ENCODE measurements at places on chromosomes 7 and 10. TPM values are rescaled to one million over a fixed set of nuclear protein-coding genes. Genes with fewer than 3 reads are reported as not detected.

- no peak overlapping the region for H3K4me3 ChIP-seq
- no peak overlapping the region for H3K27ac ChIP-seq
- no peaks in the 10 kb centered on the region for H3K27me3 ChIP-seq
- DNase-seq: no peak
Measured at GRCh38 chr7:78039790-78040776, 241.5 kb downstream of the PHTF2 start.

- no peaks in the 10 kb centered on the region for H3K36me3 ChIP-seq
- DNase-seq: no peak
- no peaks in the 10 kb centered on the region for H3K4me1 ChIP-seq
- H3K4me3 ChIP-seq: no peak overlapping the region
Measured at GRCh38 chr7:57308631-57309408, 141.2 kb upstream of the ZNF716 start.

DNA sequence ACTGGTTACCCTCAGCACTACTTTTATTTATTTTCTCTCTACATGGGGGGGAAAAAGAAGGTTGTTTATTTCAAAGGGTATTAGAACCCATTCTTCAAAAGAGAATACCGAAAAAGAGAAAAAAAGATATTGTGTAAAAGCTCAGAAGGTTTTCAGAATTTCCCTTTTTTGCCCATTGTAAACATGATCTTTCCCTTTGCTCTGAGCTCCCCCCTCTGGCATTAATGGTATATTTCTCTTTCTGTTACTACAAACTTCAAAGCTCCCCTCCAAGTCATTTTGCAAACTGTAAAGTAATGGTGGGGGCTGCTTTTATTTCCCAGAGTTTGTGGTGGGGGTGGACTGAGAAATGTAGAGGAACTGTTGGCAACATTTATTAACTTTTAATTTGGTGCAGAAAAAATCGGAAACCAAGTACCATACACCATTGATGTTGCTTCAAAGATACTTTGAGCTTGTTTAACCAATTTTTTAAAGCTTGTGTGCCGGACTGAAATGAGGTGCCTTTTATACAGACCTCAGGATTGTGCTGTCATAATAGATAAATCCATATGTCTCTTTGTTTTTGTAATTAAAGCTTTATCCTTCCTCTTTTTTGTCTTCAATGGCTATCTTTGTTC, 181.5 kb downstream of the EXOC4 start:
- H3K4me3 ChIP-seq: no peak overlapping the region
- H3K27me3 ChIP-seq: no peaks in the 10 kb centered on the region
- no peaks in the 10 kb centered on the region for H3K4me1 ChIP-seq
- H3K27ac ChIP-seq: no peak overlapping the region
- H3K36me3 ChIP-seq: no peaks in the 10 kb centered on the region

DNA sequence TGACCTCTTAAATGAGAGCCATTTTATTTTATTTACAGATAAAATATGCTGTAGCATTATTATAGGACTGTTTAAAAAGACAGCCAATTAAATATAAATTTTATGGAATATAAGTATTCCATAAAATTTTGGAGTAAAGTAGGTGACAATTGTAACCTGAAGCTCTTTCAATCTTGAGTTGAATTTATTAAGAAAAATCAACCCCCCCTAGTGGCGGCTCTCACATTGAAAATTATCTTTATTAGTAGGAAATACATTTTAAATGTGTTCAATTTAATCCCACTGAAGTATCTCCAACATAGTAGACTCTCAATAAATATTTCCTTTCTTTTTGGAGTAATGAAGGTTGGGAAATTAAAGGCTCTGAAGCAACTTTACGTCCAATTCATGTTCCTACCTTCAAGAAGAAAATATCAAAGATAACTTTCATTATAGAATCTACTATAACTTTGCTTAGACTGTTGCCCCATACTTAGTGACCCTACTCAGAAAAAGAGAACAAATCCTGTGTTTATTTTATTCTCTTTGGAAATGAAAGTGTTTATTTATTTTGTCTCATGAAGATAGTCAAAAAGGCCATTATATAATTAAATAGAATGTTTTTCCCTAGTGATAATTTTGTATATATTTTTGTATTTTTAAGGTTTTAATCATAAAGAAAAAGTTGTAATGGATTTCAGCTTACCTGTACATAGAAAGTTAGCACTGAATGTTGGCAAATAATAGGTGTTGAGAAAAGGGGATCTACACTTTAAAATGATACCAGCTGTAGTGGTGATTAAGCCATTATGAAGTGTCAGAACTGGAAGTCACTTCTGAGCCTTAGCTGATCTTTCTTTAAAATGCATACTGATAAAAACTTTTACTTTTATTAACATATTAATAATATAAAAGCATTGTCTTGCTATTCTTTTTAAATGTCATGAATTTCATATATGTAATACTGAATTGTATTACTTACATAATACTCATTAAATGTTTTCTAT, 3.3 kb downstream of the AHR start:
- DNase-seq: peak; percentile 58
- H3K4me3 ChIP-seq: peak overlapping the region; percentile 76
- no peaks in the 10 kb centered on the region for H3K4me1 ChIP-seq
- H3K27me3 ChIP-seq: no peaks in the 10 kb centered on the region

GRCh38 chr7:101559586-101559985, 69.5 kb downstream of the MYL10 start:
- no peak for DNase-seq
- no peaks in the 10 kb centered on the region for H3K4me1 ChIP-seq
- H3K4me3 ChIP-seq: no peak overlapping the region
- no peak overlapping the region for H3K27ac ChIP-seq
- H3K36me3 ChIP-seq: no peaks in the 10 kb centered on the region

GRCh38 chr10:126062131-126063032, 166.0 kb downstream of the FANK1 start:
- H3K4me1 ChIP-seq: no peaks in the 10 kb centered on the region
- no peaks in the 10 kb centered on the region for H3K36me3 ChIP-seq
- no peak for DNase-seq

DNA sequence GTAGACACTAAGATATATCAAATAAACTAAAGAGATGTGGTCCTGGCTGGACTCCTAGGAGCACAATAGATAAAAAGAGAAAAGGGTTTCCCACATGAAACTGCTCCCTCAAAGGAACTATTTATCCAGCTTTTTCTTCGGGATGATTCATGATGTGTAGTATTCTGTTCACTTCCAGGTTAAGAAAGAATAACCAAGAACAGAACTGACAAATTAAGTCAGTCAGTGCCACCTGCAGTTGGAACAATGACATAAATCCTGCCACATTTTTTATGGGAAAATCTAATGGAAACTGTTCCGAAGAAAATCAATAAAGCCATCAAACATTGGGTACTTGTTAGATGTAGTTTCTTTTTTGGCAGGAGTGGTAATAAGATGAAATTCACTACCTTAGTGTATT, 87.1 kb downstream of the POLR1F start:
- H3K36me3 ChIP-seq: no peaks in the 10 kb centered on the region
- DNase-seq: no peak
- no peak overlapping the region for H3K4me3 ChIP-seq
- H3K4me1 ChIP-seq: no peaks in the 10 kb centered on the region
- no peaks in the 10 kb centered on the region for H3K27me3 ChIP-seq
- H3K27ac ChIP-seq: no peak overlapping the region

DNA sequence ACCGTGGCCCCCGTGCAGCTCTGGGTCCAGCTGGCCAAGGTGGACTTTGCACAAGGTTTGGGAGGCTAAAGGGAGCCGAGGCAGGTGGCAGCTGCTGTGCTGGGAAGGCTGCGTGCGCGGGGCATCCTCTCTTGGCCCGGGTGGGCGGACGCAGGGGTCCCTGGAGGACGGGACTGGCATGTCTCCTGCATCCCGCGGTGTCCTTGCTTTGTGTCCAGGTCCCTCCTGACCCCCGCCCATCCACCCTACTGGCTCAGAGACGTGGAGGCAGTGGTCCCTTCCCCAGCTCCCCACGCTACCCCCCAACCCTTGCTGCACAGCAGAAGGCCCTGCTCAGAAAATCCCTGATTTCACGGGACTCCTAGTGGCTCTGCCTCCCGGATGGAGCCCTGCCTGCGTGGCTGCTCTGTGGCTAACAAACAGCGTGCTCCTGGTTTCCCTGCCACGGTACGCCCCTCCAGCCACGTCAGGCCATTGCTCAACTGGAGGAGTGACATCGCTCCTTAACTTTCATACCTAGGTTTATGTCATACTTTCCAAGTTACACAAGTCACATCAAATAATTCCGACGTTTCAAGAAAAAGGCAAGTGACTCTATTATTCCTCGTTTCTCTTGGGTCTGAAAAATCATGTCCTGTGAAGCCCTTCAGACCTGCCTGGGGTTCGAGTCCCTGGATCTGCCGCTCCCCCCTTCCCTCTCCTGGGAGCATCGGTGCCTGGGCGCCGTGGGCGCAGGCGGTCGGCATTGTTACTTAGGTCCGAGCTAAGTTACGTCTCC, 421.9 kb downstream of the DNAJB6 start:
- no peak for DNase-seq
- H3K4me1 ChIP-seq: no peaks in the 10 kb centered on the region
- H3K36me3 ChIP-seq: no peaks in the 10 kb centered on the region
- no peak overlapping the region for H3K27ac ChIP-seq
- no peak overlapping the region for H3K4me3 ChIP-seq

GRCh38 chr7:130288829-130289228, 4.1 kb upstream of the CPA4 start:
- H3K27me3 ChIP-seq: no peaks in the 10 kb centered on the region
- H3K36me3 ChIP-seq: no peaks in the 10 kb centered on the region
- H3K4me1 ChIP-seq: no peaks in the 10 kb centered on the region

DNA sequence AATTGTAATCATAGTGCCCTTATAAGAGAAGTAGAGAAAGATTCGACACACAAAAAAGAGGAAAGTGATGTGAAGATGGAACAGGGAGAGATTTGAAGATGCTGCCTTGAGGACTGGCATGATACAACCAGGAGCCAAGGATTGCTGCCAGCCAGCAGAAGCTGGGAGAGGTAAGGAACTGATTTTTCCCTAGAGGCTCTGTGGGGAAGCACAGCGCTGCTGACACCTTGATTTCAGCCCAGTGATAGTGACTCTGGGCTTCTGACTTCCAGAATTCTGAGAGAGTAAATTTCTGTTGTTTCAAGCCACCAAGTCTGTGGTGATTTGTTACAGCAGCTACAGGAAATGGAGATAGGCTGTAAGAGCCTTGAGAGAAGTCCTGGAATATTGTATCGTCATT, 98.2 kb downstream of the RAB11FIP2 start:
- H3K4me1 ChIP-seq: no peaks in the 10 kb centered on the region
- DNase-seq: no peak
- H3K27me3 ChIP-seq: no peaks in the 10 kb centered on the region
- no peak overlapping the region for H3K4me3 ChIP-seq

GRCh38 chr10:69647819-69648218, 17.8 kb downstream of the FAM241B start:
- no peaks in the 10 kb centered on the region for H3K36me3 ChIP-seq
- no peak overlapping the region for H3K27ac ChIP-seq
- DNase-seq: no peak
- H3K4me3 ChIP-seq: no peak overlapping the region

DNA sequence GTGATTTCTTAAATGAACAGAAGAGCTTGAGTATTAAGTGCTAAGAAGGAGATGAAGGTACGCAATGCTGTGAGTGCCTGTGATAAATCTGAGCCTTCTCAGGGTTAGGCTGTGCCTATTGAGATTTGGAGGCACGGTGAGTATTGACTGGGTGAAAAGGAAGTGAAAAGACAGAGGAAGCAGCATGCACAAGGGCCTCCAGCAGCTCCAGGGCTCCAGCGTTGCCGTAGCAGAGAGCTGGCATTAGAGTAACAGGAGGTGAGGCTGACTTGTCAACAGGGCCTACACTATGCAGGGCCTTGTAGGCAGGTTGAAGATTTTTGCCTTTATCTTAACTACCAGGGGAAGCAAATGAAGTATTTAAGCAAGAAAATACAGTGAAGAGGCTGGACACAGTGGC, 54.1 kb upstream of the PDCD4 start:
- H3K36me3 ChIP-seq: no peaks in the 10 kb centered on the region
- no peaks in the 10 kb centered on the region for H3K27me3 ChIP-seq
- no peak for DNase-seq
- no peak overlapping the region for H3K4me3 ChIP-seq
- no peak overlapping the region for H3K27ac ChIP-seq

- no peak overlapping the region for H3K4me3 ChIP-seq
- H3K27ac ChIP-seq: no peak overlapping the region
Measured at GRCh38 chr7:41306486-41306885, 396.4 kb downstream of the INHBA start.

GRCh38 chr10:113267619-113268562, 285.0 kb upstream of the HABP2 start:
- no peaks in the 10 kb centered on the region for H3K36me3 ChIP-seq
- DNase-seq: no peak
- H3K27ac ChIP-seq: no peak overlapping the region
- no peaks in the 10 kb centered on the region for H3K27me3 ChIP-seq
- H3K4me3 ChIP-seq: no peak overlapping the region

- H3K4me1 ChIP-seq: no peaks in the 10 kb centered on the region
- H3K27me3 ChIP-seq: no peaks in the 10 kb centered on the region
- no peak overlapping the region for H3K27ac ChIP-seq
- H3K36me3 ChIP-seq: no peaks in the 10 kb centered on the region
- DNase-seq: no peak
Measured at GRCh38 chr7:85234730-85235129, 47.9 kb upstream of the SEMA3D start.

DNA sequence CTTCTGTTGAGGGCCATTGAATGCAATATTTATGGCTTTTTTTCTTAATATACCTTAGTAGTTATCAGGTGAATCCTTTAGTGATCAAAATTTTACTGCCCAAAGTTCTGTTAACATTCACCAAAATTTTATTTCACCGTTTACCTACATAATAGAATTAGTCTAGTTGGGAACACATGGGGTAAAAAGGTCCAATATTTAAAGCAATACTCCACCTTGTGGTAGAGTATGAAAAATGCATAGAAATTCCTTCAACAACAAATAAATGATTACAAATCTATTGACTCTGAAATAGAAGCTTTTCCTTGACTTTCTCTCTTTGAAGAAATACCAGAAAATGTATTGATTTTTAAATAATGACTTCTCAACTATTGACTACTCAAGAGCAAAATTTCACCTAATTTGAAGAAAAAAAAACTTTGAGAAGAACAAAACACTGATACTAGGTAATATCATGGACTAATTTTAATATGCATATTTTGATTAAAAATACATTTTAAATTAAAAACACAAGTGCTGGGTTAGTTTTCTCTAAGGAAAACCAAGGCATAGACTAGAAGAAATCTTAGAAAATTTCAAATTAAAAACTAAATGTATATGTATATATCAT, 43.3 kb downstream of the POLR1F start:
- DNase-seq: no peak
- H3K4me3 ChIP-seq: no peak overlapping the region
- no peak overlapping the region for H3K27ac ChIP-seq
- no peaks in the 10 kb centered on the region for H3K4me1 ChIP-seq

- DNase-seq: peak; percentile 27
- H3K36me3 ChIP-seq: no peaks in the 10 kb centered on the region
- H3K4me1 ChIP-seq: peaks cover 6% of the 10 kb centered on the region
- H3K27ac ChIP-seq: no peak overlapping the region
- no peaks in the 10 kb centered on the region for H3K27me3 ChIP-seq
- H3K4me3 ChIP-seq: no peak overlapping the region
Measured at GRCh38 chr10:112790921-112791320, 159.1 kb upstream of the TCF7L2 start.

PLCE1 gene
- 5.2 TPM for total RNA-seq

TLL2 gene
- total RNA-seq: 0.32 TPM

CNNM1 gene
- total RNA-seq: 36.1 TPM

FRAT2 gene
- 43.0 TPM for total RNA-seq

GAD2 gene
- total RNA-seq: not detected
